Breast epithelium (tissue), 4 donors: ENCODE measurements at places on chromosomes 6 and 20.

DNA sequence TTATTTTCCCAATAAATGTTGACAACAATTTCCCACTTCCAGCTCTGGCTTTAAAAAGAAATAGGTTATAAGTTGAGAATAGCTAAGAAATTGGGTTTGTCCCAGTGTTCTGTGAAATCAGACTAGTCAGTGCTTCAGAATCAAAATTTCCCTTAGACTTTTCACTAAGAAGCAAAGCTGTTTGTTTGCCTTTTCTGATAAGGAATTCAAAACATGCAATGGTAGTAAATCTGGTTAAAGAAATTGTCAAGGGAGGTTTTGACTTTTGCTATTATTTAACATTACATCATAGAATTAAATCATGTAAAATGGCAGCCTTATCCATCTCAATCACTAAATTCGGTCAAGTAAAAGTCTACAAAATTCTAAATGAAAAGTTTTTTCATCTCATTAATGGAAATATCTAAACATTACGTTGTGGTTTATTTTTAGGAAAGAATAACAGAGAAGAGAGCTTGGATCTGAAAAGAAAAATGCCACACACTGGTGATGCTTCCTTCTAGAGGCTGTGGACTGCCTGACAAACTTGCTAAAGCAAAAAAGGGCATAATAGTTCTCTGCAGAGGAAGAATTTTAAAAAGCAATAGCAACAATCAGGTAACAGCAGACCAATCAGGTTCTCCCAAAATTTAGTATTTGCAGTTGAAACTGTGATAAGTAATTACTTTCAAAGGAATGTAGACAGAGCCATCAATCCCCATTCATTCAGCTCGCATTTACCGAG lies 36.4 kb downstream of the PLAGL1 start:
- DNase-seq = no peak

- no peak for DNase-seq
These were observed 8.5 kb upstream of the SPAG4 start for GRCh38 chr20:35607003-35607735.

DNA sequence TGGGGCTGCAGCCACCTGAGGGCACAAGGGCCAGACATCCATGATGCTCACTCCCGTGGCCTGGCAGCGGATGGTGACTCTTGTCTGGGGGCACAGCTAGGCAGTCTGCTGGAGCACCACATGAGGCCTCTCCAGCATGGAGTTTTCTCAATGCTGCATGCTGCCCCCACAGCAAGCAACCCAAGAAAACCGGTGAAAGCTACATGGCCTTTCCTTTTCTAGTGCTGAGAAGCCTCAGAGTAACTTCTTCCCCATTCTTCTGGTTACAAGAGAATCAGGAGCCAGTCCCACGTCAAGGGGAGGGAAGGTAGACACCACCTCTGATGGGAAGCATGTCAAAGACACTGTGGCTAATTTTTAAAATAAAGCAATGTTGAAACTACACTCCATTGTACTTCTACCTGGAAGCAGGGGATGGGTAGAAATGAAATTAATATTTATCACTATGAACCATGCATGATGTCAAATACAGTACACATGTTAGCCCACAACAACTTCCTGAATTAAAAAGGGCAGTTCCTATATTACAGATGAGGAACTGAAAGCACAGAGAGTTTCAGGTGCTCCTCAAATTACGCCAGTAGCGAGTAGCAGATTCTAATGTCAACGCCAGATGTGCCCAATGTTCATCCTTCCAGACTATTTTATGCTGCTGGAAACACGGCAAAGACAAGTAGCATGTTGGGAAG lies 101.5 kb downstream of the LAMP5 start:
- no peak for DNase-seq

GRCh38 chr6:134822920-134823709 lies 126.8 kb downstream of the ALDH8A1 start:
- no peak for DNase-seq

DNA sequence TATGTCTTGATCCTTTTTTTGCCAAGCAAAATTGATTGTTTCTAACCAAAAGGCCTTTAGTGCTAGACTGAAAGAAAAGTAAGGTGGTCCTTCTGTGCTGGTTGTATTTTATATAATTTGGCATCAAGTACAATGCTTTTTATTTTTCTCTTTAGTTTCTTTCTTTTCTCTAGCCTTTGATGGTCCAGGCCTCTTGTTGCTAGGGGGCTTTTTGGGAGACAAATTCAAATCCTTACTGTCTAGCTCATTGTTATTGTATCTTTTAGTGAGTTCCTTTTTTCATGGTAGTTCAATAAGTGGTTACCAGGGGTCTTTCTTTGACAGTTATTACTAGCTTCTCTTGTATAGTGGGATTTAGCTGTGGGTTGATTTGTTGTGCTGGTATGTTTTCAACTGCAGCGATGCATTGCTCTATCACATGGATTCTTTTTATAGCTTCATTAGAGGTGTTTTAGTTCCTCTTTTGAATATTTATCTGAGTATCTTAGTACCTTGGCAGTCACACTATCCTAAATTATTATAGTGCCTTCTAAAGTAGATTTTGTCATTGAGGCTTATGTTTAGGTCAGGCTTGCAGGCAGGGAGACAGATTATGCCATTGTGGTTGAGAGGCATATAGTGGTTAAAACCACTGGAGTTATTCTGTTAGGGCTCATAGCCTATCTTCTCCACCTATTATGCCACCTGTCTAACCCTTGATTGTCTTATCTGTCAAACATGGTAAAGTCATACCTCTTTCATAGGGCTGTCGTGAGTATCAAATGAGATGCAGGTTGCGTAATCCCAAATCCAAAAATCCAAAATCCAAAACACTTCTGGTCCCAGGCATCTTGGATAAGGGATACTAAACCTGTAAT lies 49.5 kb downstream of the KCNS1 start:
- no peak for DNase-seq

GRCh38 chr6:17392978-17393891 lies at the start of gene CAP2:
CAP2 (plus strand) TSS chr6:17393595; CDS start chr6:17421556, 27,961 bp downstream.
- DNase-seq = peak; percentile 61

DNA sequence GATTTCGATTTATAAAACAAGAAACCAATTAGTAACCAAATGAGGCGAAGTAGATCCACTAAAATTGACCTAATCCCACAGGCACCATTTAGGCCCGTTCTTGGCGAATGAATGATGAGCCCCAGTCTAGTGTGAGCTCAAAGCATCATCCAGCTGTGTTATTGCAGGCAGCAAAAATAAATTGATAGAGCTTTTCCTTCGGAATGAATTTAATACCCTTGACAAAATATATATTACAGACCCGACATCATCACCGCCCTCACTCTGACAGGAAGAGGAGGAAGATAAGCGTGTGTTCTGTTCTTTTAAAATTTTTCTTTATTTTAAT lies 7.8 kb downstream of the SIM1 start:
- DNase-seq = no peak

- peak; percentile 55 for DNase-seq
These were observed 5.2 kb upstream of the C20orf203 start for GRCh38 chr20:32678948-32679347.

- no peak for DNase-seq
These were observed 42.1 kb downstream of the VAPB start for GRCh38 chr20:58431134-58431533.

DNA sequence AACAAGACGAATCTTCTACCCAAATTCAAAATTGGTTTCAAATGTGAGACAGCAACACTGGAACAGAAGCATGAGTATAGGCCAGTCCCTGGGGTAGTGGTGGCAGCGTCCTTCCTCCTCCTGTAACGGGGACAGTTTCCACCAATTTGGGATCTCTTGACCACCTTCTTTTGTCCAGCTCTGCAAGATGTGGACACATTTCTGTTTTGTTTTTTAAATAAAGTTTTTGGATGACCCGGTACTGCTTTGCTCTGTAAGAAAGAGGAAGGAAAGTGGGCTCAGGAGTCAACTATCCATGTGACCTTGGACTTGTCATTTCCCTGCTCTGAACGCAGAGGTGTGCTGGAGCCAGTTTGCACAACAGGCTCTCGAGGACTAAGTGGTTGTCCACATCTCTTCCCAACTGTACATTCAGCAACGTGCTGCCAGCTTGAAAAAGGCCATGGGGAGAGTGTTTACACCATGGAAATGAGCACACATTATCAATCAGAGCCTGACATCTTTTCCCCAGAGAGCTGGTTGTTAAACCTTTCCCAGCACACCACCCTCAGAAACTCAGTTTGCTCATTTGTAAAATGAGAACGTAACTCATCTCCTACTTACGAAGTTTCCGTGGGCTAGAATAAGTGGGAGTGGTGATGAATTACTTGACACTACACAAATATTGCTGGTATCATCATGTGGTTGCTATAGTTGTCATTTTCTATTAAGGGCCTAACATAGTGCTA lies 66.5 kb downstream of the ADTRP start:
- no peak for DNase-seq

- DNase-seq = peak; percentile 69
These were observed 24.8 kb downstream of the MAFB start for GRCh38 chr20:40663991-40664880.

- no peak for DNase-seq
These were observed 793.4 kb downstream of the TENT5A start for GRCh38 chr6:80959034-80959433.

- DNase-seq = no peak
These were observed 453.3 kb downstream of the C6orf118 start for GRCh38 chr6:164856138-164856537.

DNA sequence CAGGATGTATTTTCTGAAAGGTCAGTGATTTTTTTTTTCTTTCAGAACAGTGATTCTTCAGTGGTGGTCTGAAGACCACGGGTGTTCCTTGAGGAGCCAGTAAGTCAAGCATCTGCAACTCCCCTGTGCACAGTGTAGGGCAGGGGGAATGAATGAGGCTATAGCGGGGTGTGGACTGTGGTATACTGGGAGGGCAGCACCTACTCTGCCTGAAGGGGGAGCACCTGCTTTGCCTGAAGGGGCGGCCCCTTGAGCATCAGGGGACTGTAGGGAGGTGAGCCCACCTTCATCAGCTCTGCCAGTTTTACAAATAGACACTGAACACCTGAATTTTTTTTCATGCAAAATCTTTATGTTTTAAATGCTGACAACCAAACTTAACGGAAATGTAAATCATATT lies 77.5 kb upstream of the RIPOR2 start:
- no peak for DNase-seq

GRCh38 chr20:53061192-53062108 lies 89.3 kb downstream of the TSHZ2 start:
- DNase-seq = no peak

DNA sequence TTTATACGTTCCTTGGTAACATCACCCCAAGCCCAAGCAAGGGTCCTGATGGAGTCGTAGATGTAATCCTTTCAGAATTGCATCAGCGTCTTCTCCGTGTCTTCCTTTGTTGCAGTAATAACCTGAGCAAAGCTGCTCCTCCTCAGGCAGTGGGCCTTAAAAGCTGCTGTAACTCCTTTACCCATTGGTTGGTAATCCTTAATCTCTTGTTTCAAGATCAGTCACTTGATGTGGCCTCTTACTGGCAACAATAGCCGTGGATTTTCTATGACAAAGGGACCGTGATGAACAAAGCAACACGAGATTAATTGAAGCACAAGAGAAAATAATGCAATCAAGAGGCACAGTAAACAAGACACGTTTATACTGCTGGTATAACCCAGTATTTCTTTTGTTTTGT lies 44.6 kb downstream of the ALDH5A1 start:
- DNase-seq = no peak

DNA sequence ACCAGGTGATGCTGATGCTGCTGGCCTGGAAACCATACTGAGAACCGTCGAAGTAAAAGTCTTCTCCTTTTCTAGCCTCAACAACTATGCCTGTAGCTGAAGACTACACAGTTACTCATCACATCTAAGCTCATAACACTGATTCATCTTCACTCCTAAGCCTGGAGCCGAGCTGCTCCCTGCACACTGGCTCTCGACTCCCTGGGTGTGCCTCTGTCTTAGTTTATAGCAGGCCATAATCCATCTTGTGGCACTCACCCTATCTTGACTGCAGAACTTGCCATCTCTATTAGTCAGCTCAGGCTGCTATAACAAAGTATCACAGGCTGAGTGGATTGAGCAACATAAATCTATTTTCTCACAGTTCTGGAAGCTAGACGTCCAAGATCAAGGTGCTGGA lies 191.0 kb downstream of the UNC5CL start:
- no peak for DNase-seq

DNA sequence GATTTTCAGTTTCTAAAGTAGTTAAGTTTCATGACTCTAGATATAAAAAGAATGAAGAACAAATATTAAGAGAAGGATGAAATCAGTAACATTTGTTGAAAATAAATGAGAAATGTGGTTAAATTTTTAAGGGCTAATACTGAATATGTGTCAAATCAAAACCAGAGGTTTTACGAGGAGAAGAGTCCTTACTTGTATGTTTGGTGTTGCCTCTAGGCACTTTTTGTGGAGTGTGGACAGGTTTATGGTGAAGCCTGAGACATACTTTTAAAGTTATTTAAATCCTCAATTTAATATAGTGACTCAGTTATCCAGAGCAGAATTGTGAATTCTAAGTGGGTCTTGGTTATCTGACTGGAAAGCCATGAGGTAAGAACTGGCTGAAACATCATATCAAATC lies 68.7 kb downstream of the COL19A1 start:
- no peak for DNase-seq

DNA sequence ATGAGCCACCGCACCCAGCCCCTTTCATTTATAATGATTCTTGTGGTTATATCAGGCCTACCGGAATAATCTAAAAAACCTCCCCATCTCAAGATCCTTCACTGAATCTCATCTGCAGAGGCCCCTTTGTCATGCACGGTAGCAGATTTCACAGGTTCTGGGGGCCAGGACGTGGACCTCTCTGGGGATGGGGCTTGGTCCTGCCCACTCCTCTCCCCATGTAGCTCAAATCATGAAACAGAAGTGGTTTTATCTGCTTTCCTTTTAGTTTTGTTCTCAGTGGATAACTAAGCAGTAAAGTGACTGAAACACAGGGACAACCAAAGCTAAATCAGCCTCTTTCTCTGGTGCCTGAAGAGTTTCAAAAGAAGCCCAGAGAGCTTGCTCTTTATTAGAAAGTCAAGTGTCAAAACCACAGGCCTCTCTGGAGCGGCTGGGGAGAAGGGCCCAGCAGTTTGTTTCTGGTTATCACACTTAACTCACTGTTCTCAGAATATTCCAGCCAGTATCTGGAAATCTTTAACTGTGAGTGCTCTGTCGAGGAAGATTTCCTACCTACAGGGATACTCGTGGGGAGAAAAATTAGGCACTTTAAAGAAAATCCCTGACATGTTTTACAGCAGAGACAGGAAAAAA lies 60.6 kb upstream of the FAM184A start:
- DNase-seq = no peak

DNA sequence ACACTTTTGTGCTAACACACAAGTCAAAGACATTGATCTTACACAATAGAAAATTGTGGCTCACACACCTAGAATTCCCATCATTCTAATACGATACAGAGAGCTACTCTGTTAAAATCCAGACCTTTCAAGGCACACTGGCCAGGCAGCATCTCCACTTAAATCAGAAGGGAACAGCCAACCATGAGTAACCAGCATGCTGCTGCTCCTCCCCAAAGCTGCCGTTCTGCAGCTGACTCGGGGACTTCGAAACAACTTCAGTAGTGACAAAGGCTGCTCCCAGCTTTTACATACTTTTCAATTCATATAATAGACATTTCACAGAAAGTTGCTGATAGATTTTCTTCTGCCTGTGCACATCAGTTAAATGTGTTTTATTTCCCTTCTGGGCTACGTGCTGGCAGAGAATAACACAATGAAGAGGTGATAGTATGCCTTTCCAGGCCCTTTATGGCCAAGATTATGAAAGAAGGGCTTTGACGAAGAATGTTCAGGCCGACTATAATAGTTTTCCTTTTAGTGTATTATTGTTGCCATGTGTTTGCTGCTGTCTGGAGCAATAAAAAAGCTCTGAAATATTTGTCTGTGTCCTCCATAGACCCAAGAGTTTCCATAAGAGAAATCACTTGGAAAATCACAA lies 159.0 kb downstream of the GMDS start:
- no peak for DNase-seq

GRCh38 chr6:13581700-13582229 lies 7.4 kb downstream of the SIRT5 start:
- no peak for DNase-seq

- no peak for DNase-seq
These were observed 64.8 kb downstream of the SNX9 start for GRCh38 chr6:157887892-157888291.
